ENCODE measurements at places on chromosomes 6 and 20.

- DNase-seq: no peak
Observed at GRCh38 chr6:45027126-45027525, 301.0 kb upstream of the RUNX2 start.

DNA sequence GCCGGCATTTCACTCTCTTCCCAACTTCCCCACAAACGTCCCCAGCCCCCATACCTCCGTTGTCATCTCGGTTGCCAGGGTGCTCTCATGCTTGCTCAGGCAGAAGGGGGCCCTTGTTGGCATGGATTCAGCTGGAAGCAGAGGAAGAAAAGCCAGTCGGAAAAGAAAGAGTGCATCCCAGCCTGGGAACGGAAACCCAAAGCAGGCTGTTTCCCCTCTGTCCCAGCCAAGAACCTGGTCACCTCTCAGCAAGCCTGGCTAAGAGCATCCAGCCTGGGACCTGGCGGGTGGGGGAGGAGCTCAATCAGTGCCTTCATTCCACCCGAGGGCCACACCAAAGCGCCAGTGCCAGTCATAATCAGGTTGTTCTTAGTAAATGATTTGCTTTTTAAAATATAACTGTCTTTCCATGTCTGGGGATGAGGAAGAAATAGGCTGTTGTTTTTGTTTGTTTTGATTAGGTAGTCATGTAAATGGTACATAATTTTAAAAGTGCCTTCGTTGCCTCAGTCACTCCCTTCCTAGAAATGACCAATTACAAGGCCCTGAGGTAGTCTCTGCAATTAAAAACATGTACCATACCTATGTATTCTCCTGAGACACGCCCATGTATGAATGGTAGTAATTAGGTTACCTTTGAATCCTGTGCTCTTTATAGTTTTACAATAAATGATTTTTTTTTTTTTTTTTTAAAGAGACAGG lies 21.1 kb downstream of the CHMP4B start:
- DNase-seq: no peak

DNA sequence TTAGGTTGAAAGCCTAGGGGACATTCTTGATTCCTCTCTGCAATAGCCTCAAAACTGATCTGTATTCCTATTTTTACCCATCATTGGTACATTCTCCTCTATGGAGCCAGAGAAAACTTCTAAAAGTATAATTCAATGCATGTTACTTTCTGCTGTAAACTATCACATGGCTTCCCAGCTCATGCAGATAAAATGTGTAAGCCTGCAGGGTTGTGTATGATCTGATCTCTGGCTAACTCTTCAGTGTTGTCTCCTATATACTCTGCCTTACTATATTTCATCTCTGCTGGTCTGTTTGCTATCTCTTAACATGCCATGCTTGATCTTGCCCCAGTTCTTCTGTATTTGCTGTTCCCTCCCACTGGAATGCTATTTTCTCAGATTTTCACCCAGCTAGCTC lies 323.3 kb upstream of the RSPO3 start:
- no peak for DNase-seq

DNA sequence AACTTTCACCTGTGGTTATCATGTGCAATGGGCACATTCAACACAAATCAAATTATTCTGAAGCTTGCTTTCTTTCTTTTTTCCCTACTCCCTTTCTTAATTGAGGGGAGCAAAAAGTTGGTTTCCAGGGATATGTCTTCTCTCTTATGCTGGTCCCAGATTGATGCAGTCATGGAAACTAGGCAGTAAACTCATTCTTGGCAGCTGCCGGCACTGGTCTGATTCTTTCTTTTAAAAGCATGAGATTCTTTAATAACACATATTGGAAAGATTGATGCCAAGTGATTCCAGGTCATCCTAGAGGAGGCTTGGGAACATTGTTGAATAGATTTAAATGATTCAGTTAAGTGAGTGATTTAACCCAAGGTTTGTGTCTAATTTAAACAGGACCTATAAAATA lies 29.0 kb downstream of the PTPRA start:
- no peak for DNase-seq
